ENCODE measurements at places on chromosomes 7 and 10.
A peak's percentile ranks its signal among the peaks of the same experiment; 100 is the strongest.

DNA sequence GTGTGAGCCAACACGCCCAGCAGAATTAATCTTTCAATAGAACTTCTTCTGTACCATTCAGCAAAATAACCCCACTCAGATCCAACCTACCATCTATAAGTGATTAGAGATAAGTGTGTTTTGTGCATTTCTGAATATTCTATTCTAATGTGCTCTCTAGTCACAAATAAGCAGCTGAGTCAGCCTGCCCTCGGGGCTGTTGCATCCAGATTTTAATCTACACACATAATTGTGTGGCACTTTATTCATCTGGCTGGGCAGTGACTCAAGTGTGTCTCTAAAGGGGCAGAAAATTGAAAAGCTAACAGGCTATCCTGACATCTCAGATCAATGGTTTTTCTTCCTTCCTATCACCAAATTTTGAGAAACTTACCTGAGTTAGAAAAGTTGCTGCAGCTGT lies 60.3 kb downstream of the PRR15 start:
- peak; percentile 5 for DNase-seq

DNA sequence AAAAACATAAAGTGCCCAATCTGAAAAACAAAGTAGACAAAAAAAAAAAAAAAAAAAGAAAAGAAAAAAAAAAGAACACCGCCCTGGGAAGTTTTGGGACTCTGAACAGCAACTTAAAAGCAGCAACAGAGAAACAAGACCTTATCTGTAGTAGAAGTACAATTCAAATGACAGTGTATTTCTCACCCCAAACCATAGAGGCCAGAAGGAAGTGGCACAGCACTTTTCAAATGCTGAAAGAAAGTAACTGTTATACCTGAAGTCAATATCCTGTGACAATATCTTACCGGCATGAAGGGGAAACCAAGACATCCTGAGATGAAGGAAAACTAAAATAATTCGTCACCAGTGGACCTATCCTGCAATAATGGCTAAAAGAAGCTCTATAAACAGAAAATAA lies 112.1 kb downstream of the DNAJC1 start:
- no peak for DNase-seq

- no peak for DNase-seq
Measured at GRCh38 chr7:157480371-157481050, 143.7 kb downstream of the DNAJB6 start.

DNA sequence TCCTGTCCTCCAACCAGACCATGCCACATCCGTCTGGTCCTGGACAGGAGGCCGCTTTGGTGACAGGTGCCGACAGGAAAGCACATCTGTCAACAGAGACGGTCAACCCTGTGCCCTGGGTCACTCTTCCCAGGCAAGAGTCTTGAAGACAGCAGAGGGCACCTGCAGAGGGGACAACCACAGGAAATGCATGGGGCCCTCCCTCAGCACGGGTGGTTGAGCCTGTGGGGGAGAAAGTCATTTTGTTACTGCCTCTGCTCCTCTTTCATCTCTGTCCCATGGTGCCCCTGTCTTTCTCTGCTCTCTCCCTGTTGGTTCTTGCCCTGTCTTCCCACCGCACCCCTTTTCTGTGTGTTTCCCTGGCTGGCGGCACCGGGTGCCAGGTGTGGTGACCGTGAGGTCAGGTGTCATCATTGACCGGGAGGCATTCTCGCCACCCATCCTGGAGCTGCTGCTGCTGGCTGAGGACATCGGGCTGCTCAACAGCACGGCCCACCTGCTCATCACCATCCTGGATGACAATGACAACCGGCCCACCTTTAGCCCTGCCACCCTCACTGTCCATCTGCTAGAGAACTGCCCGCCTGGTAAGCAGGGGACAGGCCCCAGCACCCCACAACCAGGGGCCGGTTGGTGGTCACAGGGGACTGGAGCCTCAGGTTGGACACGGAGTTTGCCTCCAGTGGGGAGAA lies 17.6 kb upstream of the VSIR start:
- no peak for DNase-seq

DNA sequence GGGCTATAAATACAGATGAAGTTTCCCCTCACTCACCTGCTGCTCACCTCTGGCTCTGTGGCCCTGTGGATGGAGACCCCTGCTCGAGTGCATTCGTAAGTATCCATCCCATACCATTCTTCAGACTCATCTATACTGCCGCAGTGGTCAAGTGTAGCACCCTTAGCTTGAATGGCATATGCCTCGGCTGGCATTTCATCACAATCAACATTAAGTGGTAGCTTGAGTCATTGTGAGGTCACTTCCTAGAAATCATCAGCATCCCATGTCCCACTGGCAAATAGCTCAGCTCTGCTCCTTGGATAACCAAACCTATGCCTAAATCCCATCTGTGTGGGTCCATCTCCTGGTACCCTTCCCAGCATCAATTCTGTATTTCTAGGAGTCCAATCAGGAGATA lies 38.2 kb downstream of the MDH2 start:
- DNase-seq, result no peak

- DNase-seq, result no peak
Measured at GRCh38 chr7:128022631-128023532, 8.4 kb downstream of the LRRC4 start.

DNA sequence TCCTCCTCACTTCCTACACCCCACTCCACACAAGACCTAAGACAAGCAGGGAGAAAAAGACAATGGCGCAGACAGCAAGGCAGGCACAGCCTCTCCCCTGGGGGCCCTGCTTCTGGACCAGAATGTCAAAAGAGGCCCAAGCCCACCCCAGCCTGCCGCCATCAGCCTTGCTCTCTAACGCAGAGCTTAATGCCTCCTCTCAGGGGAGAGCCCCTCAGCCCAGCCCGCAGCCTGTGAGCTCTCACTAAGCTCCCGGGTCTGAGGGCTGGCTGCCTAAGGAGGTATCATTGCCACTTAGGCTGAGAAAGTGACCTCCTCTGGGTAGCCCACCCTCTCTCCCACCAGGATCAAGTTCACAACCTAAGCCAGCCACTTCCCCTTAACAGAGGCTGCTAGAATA lies 16.7 kb downstream of the SLIT1 start:
- no peak for DNase-seq

- DNase-seq, result no peak
Measured at GRCh38 chr7:66957595-66958290, 36.7 kb downstream of the TMEM248 start.

All from NCI-H146 (cell line).